ENCODE measurements at places on chromosomes 4 and X.

DNA sequence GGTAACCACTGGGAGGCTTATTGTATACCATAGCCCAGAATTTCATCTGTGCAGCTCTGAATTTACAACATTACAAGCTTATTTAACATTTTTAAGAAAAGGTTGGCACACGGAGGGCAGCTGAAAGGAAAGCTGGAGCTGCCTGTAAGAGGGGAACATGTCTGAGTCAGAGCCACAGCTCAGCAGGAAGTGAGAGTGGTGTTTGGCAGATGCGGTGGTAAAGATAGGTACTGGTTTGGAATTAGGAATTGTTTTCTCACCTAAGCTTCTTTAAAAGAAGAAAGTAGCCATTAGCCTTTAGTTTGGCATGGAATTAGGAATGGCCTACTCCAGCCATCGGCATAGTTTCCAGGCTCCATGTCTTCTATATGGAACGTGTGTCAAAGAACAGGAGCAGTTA is 172.5 kb upstream of the ANXA3 start:
- DNase-seq = no peak

DNA sequence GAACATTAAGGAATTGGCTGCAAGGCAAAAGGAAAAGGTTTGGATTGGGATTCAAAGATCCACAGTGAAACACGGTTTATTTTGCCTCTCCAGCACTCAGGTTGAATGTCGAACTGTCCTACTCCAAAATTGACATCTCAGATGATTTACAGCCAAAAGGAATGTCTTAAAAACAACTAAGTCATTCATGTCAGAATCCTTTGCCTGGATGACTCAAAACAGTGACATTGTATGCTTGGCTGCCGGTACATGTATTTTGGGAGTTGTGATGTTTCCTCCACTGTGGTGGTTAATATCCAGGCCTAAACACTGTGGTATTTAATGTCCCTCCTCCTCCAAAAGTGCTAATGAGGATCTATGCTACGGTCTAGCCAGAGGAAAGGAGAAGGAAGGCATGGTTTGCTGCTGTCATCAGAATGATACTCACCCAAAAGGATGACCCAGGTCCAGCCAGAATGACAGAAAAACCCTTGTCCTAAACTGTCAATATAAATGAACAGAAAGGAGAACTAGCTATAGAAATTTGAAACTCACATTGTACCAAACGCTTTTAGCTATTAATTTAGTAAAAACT is 20.9 kb downstream of the PGM2 start:
- DNase-seq = no peak

- no peak for DNase-seq
Observed at GRCh38 chr4:40264497-40264896, 67.7 kb downstream of the RHOH start.

DNA sequence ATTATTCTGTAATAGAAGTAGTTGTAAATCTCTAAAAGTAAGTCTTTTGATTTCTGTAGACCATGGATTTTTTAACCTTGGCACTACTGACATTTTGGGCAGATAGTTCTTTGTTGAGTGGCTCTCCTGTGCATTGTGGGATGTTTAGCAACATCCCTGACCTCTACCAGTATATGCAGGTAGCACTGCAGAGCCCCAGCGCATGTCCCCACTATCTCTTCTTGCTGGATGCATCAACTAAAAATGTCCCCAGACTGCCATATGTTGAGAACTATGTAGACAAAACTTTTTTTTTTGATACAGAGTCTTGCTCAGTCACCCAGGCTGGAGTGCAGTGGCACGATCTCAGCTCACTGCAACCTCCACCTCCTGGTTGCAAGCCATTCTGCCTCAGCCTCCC is 4.8 kb downstream of the UBE2K start:
- DNase-seq = no peak

DNA sequence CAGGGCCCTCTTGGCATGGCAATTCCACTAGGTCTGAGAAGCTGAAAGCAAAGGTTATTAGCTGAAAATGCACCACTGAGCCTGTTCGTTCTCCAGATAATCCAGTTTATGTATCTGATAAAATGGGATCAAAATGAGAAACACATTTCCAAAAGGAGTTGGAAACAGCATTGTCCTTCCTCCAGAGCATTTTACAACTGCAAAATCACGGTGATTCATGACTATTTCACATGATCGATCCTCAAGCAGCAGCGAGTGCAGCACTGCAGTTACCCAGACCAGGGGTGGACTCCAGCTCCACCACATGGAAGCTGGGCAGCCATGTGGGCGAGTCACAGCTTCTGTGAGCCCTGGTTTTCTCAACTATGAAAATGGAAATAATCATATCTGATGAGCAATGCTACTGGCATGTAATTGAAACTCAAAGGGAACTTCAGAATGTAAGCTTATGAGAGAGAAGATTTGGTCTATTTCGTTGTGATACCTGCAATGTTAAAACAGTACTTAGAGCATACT is 78.7 kb upstream of the MSX1 start:
- no peak for DNase-seq

- DNase-seq = no peak
Observed at GRCh38 chr4:75637176-75637575, 6.8 kb upstream of the CDKL2 start.

GRCh38 chrX:74286950-74287740 is 16.8 kb upstream of the ZCCHC13 start:
- no peak for DNase-seq

- no peak for DNase-seq
Observed at GRCh38 chr4:173714456-173714855, 184.4 kb upstream of the HAND2 start.

GRCh38 chr4:163111588-163111987 is 55.1 kb downstream of the NAF1 start:
- DNase-seq = no peak

DNA sequence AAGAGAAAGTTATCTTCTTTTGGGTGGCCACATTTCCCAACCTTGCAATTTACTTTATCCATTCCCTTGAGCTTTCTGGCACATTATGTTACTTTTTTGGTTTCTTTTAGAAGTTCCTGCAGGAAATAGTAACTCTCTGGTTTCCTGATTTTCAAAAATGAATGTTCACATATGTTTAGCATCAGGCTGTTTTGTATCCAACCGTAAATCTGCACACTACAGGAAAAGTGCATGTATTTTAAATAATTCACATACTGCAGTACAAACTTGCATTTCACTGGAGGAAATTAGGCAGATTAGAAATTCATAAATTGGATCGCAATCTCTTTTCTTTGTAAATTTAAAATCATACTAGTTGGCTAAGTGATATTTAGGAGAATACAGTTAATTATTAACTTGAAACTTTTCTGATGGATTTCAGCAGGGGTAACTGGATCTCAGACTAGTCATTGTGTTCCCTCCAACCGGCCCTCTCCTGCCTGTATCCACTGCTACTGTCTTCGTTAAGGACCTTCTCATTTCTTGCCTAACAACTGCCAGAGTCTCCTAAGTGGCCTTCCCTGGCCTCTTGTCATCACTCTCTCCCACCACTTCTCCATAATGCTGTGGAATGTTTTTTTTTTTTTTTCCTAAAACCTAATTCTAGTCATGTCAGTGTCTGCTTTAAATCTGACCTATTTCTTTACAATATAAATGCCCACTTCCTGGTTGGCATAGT is 137.2 kb downstream of the UNC5C start:
- no peak for DNase-seq

DNA sequence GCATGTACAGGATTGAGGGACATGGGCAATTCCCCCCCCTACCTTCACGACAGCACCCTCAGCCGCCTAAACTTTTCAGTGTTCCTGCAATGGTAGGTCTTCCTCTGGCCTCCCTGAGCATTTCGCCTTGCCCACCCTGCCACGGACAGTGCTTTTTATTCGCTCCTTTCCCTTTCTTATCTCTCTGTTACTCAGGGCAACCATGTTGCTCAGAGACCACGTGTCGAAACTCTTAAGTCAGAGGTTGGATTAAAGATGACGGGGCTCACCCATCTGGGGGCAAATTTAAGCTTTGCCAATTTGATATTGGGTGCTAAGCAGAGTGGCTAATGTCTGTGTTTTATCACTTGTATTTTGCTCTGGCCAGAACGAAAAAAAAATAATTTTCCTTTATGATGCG is 20.4 kb downstream of the TENM3 start:
- no peak for DNase-seq

- no peak for DNase-seq
Observed at GRCh38 chr4:121278811-121279368, 101.9 kb downstream of the QRFPR start.

DNA sequence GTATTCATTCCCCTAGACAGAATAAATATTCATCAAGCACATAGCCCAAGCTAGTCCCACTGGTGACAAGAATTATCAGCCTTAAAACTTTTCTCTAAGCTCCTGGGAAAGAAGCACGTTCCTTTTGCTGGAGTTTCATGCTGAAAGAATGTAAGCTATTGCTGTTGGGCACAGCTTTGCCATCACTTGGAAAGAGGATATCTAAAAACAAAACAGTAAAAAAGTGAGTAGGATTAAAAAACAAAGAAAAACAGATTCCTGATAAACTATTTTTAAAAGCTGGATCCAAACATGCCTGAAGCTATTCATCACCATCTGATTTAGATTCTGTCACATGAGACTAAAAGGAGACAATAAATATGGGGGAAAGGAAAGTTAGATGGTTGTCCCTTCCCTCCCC is 176.8 kb downstream of the SCFD2 start:
- DNase-seq = no peak

DNA sequence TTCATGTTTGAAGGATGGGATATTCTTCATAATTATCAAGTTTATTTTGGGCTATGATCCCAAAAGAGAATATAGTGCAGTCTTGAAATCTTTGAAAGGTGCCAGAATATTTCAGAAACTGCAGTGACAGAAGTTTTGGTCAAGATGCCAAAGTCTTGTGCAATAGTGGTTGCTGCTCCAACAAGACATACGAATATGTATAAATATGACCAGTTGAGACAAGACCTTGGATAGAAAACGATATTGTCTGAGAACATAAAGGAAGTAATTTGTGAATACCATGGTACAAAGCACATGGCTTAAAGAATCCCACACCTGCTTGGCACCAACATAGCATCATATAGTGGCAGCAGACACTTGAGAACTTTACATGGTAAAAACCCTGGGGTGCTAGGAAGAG is 48.6 kb upstream of the AMELX start:
- DNase-seq = no peak

- no peak for DNase-seq
Observed at GRCh38 chr4:71540749-71541269, 202.0 kb downstream of the SLC4A4 start.

DNA sequence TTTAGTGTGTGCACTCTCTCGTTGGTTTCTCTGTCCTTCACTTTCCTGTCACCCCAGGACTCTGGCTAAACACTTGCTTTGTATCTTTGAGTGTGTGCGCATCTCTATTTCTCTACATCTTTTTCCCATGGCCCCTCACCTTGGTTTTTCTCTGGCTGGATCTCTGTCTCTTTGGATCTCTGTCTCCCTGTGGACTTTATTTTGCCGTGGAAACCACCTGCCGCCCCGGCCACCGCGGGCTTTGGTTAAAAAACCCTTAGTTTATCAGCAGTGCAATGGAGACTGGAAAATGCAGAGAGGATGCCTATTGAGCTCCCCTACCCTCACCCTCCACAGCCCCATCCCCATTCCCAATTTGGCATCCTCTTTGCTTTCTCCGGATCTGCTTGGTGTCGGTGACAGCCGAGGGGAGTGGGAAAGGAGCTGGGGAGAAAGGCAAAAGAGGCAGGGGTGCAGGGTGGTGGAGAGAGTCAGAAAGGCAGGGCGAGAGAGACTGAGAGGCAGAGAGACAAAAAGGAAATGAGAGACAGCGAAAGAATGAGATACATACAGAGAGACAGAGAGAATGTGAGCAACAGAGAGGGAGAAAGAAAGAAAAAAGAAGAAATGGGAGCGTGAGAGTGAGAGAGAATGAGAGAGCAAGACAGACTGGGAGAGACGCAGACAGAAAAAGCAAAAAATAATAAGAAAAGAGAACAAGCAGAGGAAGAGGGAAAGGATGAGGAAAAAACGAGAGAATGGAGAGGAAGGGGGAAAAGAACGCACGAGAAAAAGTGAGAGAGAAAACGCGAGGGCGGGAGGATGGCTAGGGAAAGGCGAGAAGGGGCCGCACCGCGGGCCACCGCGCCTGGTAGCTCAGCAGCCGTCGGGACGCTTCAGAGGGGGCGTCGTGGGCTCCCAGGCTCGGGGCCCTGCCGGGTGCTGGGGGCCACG is 688 bp downstream of the GPR101 start:
- no peak for DNase-seq

- DNase-seq = no peak
Observed at GRCh38 chr4:83011689-83012199, 1.1 kb upstream of the LIN54 start.

DNA sequence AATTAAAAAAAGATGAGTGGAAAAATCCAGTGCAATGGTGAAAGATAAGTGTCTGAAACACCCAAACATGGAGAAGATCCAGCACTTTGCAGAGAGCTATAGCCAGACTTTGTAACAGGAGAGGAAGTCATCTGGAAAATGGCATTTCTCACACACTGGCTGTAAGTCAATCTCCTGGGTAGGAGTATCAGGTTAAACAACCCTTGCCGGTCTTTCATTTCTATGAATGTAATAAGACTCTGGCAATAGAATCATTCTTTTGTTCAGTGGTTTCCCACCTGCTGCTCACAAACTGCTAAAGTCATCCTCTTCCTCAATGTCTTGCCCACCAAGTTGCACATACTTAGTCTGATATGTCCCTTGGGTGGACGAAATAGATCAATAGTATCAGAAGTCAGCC is 94.0 kb upstream of the ATP8A1 start:
- DNase-seq = no peak

DNA sequence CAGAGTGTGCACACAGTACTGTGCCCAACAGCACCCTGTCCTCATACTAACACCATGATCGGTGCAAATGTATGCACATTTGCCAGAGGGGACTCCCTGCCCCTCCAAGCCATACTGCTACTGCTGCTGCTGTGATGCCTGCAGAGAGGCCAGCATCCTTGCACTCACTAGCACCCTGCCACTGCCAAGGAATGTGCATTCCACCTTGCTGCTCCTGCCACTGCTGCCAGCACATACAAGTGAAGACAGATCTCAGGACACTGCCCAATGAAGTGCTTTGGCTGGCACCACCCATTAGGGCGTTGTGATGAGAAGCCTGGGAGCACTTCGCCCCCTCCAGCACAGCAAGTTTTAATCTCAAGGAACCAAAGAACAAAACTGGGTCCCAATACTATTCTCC is 146.3 kb upstream of the DMD start:
- DNase-seq = no peak

GRCh38 chr4:185778307-185778706 is 33.7 kb downstream of the SORBS2 start:
- DNase-seq = no peak

DNA sequence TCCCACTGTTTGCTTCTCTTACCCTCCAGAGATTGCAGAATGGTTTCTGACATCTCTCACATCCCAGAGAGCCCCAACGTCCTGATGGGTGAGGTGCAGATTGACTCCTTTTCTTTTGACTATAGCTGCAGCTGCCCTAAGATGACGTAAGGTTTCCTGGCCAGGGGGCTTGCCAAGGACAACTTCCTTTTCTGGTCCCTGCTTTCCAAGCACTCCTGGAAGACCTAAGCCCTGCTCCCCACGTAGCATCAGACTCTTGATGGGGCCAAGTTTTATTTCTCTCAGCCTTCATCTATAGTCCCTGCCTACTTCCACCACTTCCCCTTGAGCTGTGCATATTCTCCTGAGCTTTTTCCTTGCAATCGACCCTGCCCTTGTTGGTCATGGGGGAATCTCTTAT is 497.7 kb downstream of the IDS start:
- no peak for DNase-seq
